ENCODE measurements at places on chromosomes 12 and 14.

- DNase-seq, result no peak
These were observed 23.6 kb downstream of the MMAB start for GRCh38 chr12:109549613-109550270.

- DNase-seq, result no peak
These were observed 814.9 kb downstream of the LRFN5 start for GRCh38 chr14:42421377-42422078.

- DNase-seq, result peak; percentile 22
These were observed 24.5 kb downstream of the GPRC5D start for GRCh38 chr12:12927211-12928079.

DNA sequence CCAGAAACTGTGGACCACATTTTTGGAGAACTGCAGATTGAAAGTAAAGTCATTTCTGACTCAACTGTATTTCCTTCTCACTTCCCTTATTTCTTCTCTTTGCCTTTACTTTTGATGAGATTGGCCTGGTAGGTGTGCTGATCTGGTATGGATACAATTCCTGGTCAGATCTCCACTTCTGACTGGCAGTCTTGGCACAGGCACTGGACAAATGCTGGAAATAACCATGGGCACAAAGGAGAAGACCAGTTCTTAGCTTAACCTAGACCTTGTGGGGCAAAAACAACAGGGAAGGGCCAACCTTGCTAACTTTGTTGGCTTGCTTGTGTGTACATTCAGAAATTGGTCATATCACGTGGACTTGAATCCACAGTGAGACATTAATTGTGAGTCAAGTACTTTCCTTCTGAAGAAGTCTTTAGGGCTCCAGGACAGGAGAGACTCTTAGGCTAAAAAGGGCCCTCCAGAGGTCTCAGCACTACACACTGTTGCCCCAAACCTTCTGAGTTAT is 75.0 kb downstream of the DIP2B start:
- no peak for DNase-seq

GRCh38 chr12:120238839-120239445 is 26.6 kb downstream of the PXN start:
- no peak for DNase-seq

DNA sequence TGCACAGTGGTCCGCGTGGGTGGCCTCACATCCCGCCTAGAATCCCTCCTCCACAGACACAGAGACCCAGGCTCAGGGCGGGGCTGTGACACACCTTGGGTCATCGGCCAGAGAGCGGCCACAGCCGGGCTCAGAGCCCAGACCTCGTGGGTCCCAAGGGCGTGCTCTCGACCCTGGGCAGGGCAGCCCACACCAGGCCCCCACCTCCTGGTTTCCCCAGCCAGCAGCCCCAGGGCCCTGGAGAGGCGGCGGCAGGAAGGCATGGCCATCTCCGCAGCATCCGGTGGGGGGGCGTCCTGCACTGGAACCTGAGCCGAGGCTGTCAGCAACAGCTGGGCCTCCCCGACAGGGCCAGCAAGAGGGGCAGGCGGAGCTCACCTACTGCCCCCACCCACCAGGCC is 15.2 kb downstream of the JAG2 start:
- no peak for DNase-seq

All from NCI-H524 treated with DMSO at 0.1 percent for 48 hours (cell line).